ENCODE measurements at places on chromosomes 12 and 14. TPM values are rescaled to one million over a fixed set of nuclear protein-coding genes. Genes with fewer than 3 reads are reported as not detected.

KRT83 gene
- total RNA-seq: not detected

CMA1 gene
- total RNA-seq: 1.9 TPM

NXPH4 gene
- 0.70 TPM for total RNA-seq

FAM161B gene
- 4.1 TPM for total RNA-seq

C1QL4 gene
- total RNA-seq: not detected

SMCO2 gene
- total RNA-seq: not detected

Data from Right ventricle myocardium superior (tissue), 1 donor.